CD4-positive, CD25-positive, alpha-beta regulatory T cell (primary cell): ENCODE measurements at places on chromosomes 5 and 9. TPM values are rescaled to one million over a fixed set of nuclear protein-coding genes. Genes with fewer than 3 reads are reported as not detected.

Gene TAF11L13
- not detected for polyA plus RNA-seq

Gene PCDHGA11
- not detected for polyA plus RNA-seq

Gene RNF14
- 38.2 TPM for polyA plus RNA-seq

Gene MATR3
- 327 TPM for polyA plus RNA-seq

Gene UNC5A
- not detected for polyA plus RNA-seq

Gene WNK2
- not detected for polyA plus RNA-seq

Gene NUTM2G
- polyA plus RNA-seq: not detected

Gene TMEM203
- 146 TPM for polyA plus RNA-seq

Gene PCDHGA7
- polyA plus RNA-seq: not detected

Gene EIF4E1B
- not detected for polyA plus RNA-seq

Gene C8G
- polyA plus RNA-seq: not detected

Gene TMEM250
- 45.6 TPM for polyA plus RNA-seq

Gene AHRR
- polyA plus RNA-seq: 0.52 TPM

Gene SPTLC1
- polyA plus RNA-seq: 50.7 TPM
